ENCODE measurements at places on chromosomes 7 and 10.

DNA sequence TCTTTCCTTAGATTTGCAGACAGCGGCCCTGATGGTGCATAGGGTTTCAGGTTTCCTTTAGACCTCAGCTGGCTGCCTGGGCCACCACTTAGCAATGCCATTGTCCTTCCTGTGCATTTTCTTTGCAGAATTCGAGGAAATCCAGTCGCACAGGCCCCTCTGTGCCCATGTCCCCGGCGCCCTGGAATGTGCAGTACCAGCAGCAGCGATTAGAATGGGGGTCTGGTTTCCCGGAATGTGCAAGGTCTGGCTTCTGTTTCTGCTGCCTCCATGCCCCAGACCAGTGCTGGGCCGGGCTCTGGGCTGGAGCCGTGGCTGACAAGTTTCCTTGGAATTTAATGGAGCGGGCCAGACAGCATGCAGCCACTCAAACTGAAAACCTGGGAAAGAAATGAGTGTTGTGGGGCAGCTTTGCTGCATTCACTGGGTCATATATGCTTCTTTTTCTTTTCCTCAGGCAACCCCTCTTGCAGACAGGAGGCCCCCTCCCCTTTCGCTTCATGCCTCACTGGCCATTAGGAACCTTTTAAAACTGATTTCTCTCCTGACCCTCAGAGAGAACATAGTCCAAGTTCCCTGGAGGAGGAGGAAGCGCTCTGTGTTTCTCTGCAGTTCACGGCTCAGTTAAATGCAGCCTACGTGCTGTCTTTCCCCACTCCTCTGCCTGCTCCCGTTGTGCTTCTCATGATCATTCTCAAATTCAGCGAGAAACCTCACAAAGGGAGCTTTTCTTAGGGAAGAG, 14.4 kb downstream of the HTRA1 start:
- peak overlapping the region; percentile 68 for H3K27ac ChIP-seq
- H3K27me3 ChIP-seq, result no peaks in the 10 kb centered on the region
- peak overlapping the region; percentile 37 for H3K4me3 ChIP-seq
- DNase-seq, result no peak

GRCh38 chr7:151551820-151552219, 32.1 kb upstream of the RHEB start:
- DNase-seq, result no peak
- H3K27me3 ChIP-seq, result no peaks in the 10 kb centered on the region
- peak overlapping the region; percentile 30 for H3K4me3 ChIP-seq
- no peaks in the 10 kb centered on the region for H3K36me3 ChIP-seq

GRCh38 chr7:151592330-151592729, 72.6 kb upstream of the RHEB start:
- no peaks in the 10 kb centered on the region for H3K36me3 ChIP-seq
- no peaks in the 10 kb centered on the region for H3K27me3 ChIP-seq
- H3K4me3 ChIP-seq, result no peak overlapping the region
- no peak overlapping the region for H3K27ac ChIP-seq

- no peaks in the 10 kb centered on the region for H3K36me3 ChIP-seq
- no peak overlapping the region for H3K27ac ChIP-seq
- no peak for DNase-seq
- peak overlapping the region; percentile 26 for H3K4me3 ChIP-seq
Observed at GRCh38 chr10:101226491-101227428, 2.5 kb downstream of the LBX1 start.

GRCh38 chr10:61987951-61988379, 86.5 kb downstream of the ARID5B start:
- H3K4me1 ChIP-seq, result no peaks in the 10 kb centered on the region
- peak overlapping the region; percentile 46 for H3K27ac ChIP-seq
- H3K27me3 ChIP-seq, result no peaks in the 10 kb centered on the region

DNA sequence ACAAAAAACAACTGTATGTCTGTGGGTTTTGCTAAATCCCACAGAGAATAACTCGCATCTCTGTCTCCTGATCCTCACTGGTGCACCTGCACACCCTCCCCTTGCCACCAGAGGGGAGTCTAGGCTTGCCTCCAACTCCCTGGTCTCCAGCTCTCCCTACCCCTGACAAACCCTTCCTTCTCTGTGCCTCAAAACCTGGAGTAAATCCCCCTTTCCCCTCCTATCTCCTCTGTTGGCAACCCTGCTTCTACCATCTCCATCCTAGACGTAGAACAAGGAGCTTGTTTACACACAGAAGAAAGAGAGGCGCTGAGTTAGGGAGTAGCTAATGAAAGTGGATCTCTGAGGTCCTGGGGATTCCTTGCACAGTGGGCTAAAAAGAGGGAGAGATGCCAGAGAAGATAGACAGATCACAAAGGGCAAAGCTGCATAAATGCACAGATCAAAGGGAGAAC, 6.0 kb downstream of the MBLAC1 start:
- no peaks in the 10 kb centered on the region for H3K4me1 ChIP-seq
- H3K4me3 ChIP-seq, result no peak overlapping the region
- no peaks in the 10 kb centered on the region for H3K36me3 ChIP-seq
- H3K27ac ChIP-seq, result no peak overlapping the region
- no peaks in the 10 kb centered on the region for H3K27me3 ChIP-seq

DNA sequence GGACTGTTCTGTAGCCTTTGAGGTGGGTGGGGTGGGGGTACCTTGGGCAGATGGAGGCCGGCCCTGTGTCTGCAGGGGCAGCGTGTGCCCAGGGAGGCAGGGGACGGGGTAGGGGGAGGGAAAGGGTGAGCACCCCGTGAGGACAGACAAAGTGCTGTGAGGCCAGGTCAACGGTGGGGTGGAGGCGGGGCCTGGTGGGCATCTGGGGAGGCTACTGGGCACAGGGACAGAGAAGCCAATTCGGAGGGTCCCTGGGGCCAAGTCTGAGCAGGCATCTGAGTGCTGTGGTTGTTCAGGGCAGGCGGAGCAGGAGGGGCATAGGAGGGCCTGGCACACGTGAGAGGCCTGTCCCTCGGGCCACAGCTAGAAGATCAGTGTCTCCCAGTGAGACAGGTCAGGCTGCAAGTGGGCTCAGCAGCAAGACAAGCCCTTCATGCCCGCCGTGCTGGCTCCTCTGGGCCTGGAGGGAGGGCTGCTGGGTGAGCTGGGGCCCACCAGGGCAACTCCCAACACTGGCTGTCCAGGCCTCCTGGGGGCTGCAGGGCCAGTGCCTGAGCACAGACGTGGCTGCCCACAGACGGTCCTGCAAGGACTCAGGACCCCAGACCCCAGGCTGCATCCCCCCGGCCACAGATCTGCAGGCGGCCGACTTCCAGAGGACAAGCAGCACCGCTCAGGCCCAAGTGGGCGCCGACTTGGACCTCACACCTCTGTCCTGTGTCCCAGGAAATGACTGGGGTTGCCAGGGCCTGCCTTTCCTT, 26.4 kb upstream of the KNDC1 start:
- no peak for DNase-seq
- H3K27me3 ChIP-seq, result peaks cover 40% of the 10 kb centered on the region
- no peak overlapping the region for H3K4me3 ChIP-seq

GRCh38 chr10:124926548-124926947, 15.4 kb upstream of the ZRANB1 start:
- H3K4me1 ChIP-seq, result no peaks in the 10 kb centered on the region
- no peaks in the 10 kb centered on the region for H3K27me3 ChIP-seq
- H3K36me3 ChIP-seq, result no peaks in the 10 kb centered on the region

DNA sequence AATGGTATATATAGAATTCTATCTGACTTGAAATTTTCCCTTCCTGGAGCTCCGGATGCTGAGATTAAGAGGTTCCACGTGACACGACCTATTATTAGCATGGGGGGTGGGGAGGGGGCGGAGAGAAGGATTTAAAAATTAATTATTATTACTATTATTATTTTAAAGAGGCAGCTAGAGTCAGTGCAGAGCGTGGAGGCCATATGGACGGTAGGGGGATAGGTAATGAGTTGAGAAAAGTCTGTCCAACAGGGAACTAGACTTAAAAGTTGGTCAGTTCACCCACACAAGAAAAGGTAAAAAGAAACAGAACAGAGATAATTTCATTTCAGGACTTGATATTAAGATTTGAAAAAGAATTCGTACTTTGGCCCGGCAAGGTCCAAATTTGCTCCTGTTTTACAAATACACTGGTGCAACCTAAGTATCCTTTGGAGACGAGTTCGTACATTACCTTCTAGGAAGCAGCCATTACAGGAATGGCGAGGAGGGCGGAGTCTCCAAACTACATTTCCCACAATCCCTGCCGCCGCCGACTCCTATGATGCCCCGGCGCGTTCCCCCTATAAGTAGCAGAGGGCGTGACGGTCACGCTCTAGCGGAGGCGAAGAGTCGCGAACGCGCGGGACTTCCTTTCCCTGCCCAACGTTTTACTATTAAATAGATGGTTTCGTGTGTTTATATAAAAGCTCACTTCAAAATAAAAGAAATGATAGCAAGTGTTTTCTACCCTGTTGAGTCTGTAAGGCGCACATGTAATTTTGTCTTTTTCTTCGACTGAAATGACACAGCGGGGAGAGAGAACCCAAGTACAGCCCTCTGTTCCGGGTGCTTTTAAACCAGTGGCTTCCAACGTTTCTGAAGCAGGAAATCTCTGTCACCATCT, at the start of gene SMIM30:
SMIM30 (minus strand) TSS at position 481 of the 886 bp plus-strand sequence. CDS start 976 bp downstream, outside the sequence.
- no peaks in the 10 kb centered on the region for H3K4me1 ChIP-seq
- peak; percentile 90 for DNase-seq
- peak within 1 kb of the TSS; percentile 68 for H3K27ac ChIP-seq
- H3K27me3 ChIP-seq, result no peaks in the 10 kb centered on the region
- H3K4me3 ChIP-seq, result peak within 1 kb of the TSS; percentile 78

GRCh38 chr7:147775516-147776284, 814.9 kb upstream of the C7orf33 start:
- H3K27me3 ChIP-seq, result no peaks in the 10 kb centered on the region
- no peaks in the 10 kb centered on the region for H3K36me3 ChIP-seq
- no peak overlapping the region for H3K4me3 ChIP-seq
- no peak for DNase-seq

DNA sequence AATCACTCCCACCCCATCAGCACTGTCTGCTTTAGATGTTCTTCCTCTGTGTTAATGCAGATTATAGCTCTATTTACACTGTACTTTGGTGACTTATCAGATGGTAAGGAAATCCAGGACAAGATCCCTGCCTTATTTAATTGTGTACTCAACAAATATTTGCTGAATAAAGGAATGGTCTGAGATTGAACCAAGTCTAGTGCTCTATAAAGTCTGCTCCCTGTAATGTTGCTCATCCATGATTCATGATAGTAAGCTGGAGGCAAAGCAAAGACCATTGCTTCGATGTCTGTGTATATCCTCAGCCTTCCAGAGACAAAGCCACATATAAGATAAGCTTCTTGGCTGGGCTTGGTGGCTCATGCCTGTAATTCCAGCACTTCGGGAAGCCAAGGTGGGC, 33.5 kb downstream of the PLCE1 start:
- H3K4me1 ChIP-seq, result no peaks in the 10 kb centered on the region
- H3K36me3 ChIP-seq, result no peaks in the 10 kb centered on the region
- DNase-seq, result no peak
- H3K27me3 ChIP-seq, result no peaks in the 10 kb centered on the region

DNA sequence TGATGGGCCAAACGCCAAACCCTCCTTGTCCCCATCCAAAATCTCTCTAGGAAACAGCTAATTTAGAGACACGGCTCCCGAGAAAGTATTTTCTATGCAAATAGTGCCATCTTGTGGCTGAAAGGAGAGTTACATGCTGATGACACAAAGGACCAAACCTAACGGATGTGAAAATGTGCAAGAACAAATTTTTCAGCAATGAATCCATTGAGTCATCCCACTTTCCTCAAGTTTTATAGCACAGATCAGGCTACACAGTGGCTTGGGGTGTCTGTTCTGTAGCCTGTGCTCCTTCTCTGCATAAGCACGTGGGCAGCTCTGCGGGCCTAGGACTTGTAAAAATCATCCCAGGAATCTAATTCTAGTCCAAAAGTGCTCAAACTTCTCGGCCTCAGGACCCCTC, 154.8 kb upstream of the PRR15 start:
- H3K27me3 ChIP-seq, result no peaks in the 10 kb centered on the region
- no peak overlapping the region for H3K27ac ChIP-seq
- H3K36me3 ChIP-seq, result no peaks in the 10 kb centered on the region
- no peaks in the 10 kb centered on the region for H3K4me1 ChIP-seq

- no peak for DNase-seq
- no peaks in the 10 kb centered on the region for H3K4me1 ChIP-seq
- no peaks in the 10 kb centered on the region for H3K36me3 ChIP-seq
- H3K27me3 ChIP-seq, result no peaks in the 10 kb centered on the region
Observed at GRCh38 chr7:99313204-99313573, 12.5 kb upstream of the ARPC1A start.

- H3K27me3 ChIP-seq, result no peaks in the 10 kb centered on the region
- no peaks in the 10 kb centered on the region for H3K36me3 ChIP-seq
- no peaks in the 10 kb centered on the region for H3K4me1 ChIP-seq
Observed at GRCh38 chr7:33472348-33473025, 343.1 kb downstream of the BBS9 start.

- H3K4me1 ChIP-seq, result no peaks in the 10 kb centered on the region
- H3K27ac ChIP-seq, result no peak overlapping the region
- no peaks in the 10 kb centered on the region for H3K27me3 ChIP-seq
- no peak for DNase-seq
- H3K36me3 ChIP-seq, result no peaks in the 10 kb centered on the region
- H3K4me3 ChIP-seq, result no peak overlapping the region
Observed at GRCh38 chr10:44316187-44316921, 68.5 kb downstream of the CXCL12 start.

DNA sequence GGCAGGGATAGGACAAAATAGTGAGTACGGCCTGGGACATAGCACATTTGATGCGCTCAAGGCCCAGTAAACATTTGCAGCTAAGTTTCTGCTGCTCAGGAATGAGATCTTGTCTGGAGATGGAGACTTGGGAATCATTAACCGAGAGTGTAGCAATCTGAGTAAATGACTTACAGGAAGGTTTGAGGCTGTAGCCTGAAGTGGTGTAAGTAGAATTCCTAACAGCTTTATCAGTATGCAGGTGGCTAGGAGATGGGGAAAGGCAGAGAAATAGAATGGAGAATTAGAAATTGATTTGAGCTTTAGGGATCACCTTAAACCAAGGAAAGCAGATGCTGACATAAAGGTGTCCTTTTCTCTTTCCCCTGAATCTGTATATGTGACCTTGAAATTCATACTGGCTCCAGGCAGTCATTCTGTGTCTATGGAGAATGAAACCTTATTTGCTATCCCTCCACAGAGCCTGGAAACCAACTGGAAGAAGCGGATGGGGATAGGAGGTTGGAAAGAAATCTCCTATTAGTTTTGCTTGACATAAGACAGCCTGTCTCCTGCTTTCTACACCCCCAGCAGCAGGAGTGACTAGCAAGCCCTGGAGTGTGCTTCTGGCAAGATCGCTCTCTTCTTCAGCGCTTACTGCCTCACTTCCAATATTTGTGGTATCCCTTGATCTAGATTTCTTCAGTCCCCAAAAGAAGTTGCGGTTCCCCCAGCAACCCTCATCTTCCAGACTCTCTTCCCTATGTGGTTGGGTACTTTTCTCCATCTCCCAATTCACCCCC, 6.4 kb upstream of the PON2 start:
- no peaks in the 10 kb centered on the region for H3K36me3 ChIP-seq
- no peaks in the 10 kb centered on the region for H3K4me1 ChIP-seq
- H3K4me3 ChIP-seq, result no peak overlapping the region

DNA sequence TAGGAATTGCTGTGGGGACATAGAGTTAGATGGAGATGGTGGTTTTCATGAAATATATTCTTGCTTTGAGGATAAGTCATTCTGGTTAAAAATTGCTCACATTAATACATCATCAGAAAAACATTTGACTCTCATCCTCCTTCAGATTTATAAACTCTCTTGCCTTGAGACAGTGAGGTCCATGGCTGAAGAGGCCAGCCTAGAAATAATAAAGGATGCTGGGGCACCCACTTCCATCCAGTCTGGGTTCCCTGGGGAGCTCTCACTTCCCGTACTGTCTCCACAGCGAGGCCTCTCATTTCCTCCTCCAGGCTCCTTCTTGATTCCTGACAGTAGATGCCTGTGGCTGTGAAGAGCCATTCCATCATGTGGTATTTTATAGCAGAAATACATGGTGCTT, 73.3 kb upstream of the PRKG1 start:
- no peak overlapping the region for H3K4me3 ChIP-seq
- no peaks in the 10 kb centered on the region for H3K27me3 ChIP-seq
- H3K36me3 ChIP-seq, result no peaks in the 10 kb centered on the region
- no peak for DNase-seq

Data from breast epithelium (tissue), 4 donors.